Fibroblast of lung (primary cell): ENCODE measurements at places on chromosomes 4 and X. TPM values are rescaled to one million over a fixed set of nuclear protein-coding genes. Genes with fewer than 3 reads are reported as not detected.
A peak's percentile ranks its signal among the peaks of the same experiment; 100 is the strongest.

- peak; percentile 33 for DNase-seq
These were observed 21.2 kb downstream of the PPAT start for GRCh38 chr4:56414135-56414670.

- no peak for DNase-seq
These were observed 120.0 kb upstream of the CHRDL1 start for GRCh38 chrX:110915570-110915969.

GRCh38 chr4:30840571-30840970 is 120.4 kb downstream of the PCDH7 start:
- DNase-seq, result peak; percentile 58

DNA sequence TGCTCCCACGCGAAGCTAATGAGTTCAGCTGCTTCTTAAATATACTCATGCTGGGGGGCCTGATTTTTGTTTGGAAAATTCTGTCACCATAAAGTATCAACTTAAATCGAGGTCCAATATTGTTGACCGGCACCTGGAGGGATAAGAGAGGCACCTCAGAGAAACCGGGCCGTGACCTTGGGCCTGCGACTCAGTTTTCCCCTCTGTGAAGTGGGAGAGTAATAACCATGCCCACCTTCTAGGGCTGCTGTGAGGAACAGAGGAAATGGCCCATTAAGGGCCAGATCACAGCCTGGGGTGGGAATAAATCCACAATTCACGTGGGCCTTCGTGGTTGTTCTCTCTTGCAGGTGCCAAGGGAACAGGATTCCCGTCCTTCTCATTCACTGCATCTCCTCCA is 39.4 kb downstream of the ZBTB49 start:
- DNase-seq, result no peak

GLOD5 gene
- not detected in 2 replicates for polyA plus RNA-seq
